Epithelial cell of proximal tubule (primary cell): ENCODE measurements at places on chromosomes 16 and 17.

DNA sequence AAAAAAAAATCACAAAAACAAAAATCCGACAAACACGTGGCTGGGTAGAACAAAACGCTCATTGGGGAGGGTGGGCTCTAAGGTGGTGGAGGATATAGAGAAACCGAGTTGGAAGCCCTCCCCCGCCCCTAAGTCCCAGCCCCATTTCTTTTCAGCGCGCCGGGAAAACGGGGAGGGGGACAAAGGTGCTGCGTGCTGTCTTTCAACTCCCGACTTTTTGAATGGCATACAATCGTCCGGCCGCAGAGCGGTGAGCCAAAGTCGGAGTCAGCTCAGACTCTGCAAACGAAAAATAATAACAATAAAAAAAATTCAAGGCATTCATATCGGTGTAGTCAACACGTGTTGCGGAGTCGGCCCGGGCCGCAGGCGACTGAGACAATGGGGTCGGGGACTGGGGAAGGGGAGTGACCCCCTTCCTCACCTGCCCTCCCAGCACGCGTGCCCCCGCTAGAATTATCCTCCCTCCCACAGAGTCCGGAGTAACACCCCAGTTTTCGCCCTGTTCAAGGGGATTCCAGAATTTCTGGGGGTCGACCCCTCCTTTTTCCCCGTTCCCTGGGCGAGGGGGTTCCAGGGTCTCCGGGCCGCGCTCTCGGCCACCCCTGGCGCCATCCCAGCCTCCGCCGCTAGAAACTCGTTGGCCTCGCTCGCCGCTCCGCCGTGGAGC, 1.7 kb upstream of the IGF2BP1 start:
- no peak for DNase-seq

DNA sequence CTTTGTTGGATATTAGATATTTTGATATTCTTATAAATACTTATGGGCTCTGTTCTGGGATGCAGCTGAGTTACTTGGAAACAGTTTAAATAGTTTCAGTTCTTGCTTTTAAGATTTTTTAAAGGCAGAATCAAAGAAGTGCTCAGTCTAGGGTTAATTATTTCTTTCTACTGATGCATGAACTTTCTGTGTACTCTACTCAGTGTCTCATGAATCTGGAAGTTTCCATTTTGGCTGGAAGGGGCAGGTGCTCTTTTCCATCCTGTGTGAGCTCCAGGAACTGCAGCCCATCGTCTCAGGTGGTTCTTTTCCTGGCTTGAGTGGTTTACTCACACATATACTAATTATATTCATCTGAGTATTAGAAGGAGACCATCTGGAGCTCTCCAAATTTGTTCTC, 61.1 kb upstream of the CPHXL start:
- no peak for DNase-seq

GRCh38 chr17:74953134-74953687, 17.5 kb downstream of the OTOP3 start:
- no peak for DNase-seq

- no peak for DNase-seq
Measured at GRCh38 chr17:52025236-52025635, 133.3 kb downstream of the CA10 start.

- DNase-seq: no peak
Measured at GRCh38 chr17:44343510-44344209, 1.4 kb upstream of the GRN start.

- no peak for DNase-seq
Measured at GRCh38 chr16:88868974-88869672, 2.7 kb upstream of the PABPN1L start.

DNA sequence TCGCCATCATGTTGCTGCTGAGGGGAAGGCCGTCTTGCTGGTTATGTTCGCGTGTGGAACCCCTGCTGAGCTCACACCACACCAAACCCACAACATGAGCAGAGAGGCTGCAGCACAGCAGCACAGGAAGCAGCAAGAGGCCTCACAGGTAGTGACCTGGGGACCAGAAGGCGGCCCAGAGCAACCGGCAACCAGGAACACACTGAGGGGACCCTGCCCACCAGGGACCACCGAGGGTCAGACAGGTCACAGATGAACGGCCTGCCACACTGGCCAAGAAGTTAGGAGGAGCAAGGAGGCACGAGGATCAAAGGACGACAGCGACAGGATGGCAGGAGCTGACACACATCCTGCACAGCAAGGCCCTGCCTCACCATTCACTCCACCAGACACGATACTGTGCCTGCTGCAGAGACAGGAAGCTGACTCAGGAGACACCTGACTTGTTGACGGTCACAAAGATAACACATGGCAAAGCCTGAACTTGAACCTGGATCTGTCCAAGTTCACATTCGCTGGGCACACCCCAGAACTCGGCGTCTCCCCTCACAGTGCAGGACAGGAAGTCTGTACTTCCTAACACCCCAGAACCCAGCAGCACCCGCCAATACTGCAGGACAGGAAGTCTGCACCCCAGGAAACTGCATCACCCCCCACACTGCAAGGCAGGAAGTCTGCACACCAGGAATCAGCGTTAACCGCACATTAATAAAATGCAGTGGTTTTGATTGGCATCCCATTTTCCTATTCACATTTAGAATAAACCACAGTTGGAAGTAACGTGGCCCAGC, 98.5 kb downstream of the ZNF778 start:
- no peak for DNase-seq

- DNase-seq: no peak
Measured at GRCh38 chr16:78770353-78771091, 671.1 kb downstream of the WWOX start.

- DNase-seq: no peak
Measured at GRCh38 chr16:88407042-88407420, 24.3 kb downstream of the ZNF469 start.

GRCh38 chr16:56120447-56121155, 70.7 kb upstream of the GNAO1 start:
- DNase-seq: no peak

GRCh38 chr17:2700030-2700490, 11.5 kb downstream of the CLUH start:
- DNase-seq: no peak

DNA sequence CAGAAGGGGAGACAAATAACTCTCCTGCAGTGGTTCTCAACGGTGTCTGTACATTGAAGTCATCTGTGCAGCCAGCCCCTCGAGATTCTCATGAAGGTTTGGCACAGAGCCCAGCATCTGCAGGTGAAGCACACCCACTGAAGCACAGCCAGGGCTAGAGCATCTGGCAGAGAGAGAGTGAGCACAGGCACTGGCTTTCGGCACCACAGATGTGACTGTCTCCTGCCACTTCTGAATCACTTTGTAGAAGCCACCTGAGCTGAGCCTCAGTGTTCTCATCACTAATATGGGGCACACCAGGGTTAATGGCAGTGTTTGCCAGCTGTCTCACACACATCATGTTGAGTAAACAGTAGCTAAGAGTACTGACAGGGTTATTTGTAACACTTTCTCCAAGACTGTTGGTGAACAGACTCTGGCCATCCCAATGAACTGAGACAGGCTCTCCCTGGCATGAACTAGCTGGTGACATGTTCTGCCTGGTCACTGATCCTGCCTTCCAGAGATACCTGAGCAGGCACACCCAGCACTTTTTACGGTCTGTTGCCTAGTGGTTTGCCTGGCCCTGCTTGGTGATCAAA, 10.9 kb downstream of the HSPB9 start:
- no peak for DNase-seq

- no peak for DNase-seq
Measured at GRCh38 chr17:60391471-60392041, 377 bp downstream of the USP32 start.

- DNase-seq: no peak
Measured at GRCh38 chr17:48718227-48718760, 4.0 kb downstream of the PRAC1 start.

DNA sequence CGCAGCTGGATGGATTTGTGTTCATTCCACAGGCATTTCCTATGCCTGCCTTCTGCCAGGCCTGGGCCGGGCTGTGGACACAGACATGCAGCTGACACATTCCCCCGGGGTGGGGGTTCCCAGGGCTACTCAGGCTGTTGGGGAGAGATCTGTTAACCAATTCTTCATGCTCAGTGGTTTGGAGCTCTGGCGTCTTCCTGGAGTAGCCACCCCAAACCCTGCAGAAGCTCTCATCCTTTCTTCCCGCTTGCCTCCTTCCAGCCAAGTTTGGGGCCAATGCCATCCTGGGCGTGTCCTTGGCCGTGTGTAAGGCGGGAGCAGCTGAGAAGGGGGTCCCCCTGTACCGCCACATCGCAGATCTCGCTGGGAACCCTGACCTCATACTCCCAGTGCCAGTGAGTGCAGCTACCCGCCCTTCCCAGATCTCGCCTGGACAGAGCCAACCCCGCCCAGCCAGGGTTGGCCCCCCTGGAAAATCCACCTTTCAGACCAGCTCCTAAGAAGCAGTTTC, 2.6 kb downstream of the ENO3 start:
- DNase-seq: peak; percentile 48

- DNase-seq: peak; percentile 52
Measured at GRCh38 chr17:9371019-9371418, 204.6 kb downstream of the STX8 start.

DNA sequence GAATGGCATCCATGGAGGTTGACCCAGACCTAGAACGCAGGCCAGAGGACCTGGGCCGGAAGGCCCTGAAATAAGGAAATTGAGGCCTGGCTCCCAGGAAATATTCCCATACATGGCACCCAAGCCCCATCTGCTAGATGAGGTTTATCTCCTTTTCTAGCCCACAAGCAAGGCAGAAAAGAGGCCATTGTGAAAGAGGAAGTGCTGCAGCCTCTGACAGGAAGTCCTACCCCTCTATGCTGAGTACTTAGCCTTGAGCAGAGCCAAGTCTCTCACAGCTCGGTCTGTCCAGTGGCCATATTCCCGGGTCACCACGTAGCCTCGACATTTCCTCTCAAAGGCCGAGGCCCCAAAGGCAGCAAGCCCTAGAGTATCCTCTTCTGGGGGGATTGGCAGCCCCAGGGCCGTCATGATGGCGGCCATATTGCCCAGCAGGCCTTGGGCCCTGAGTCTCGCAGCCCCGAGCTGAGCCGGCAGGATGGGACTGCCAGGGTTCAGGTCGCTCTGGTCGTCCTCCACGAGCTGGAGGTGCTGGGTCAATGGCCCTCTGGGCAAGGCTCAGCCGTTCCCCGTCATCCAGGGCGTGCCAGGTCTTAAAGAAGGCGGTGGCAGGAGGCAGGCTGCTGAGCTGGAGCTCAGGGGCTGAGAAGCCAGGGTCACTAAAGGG, 7.8 kb downstream of the CTF1 start:
- no peak for DNase-seq

- DNase-seq: no peak
Measured at GRCh38 chr17:4634976-4635375, 6.5 kb downstream of the ALOX15 start.

DNA sequence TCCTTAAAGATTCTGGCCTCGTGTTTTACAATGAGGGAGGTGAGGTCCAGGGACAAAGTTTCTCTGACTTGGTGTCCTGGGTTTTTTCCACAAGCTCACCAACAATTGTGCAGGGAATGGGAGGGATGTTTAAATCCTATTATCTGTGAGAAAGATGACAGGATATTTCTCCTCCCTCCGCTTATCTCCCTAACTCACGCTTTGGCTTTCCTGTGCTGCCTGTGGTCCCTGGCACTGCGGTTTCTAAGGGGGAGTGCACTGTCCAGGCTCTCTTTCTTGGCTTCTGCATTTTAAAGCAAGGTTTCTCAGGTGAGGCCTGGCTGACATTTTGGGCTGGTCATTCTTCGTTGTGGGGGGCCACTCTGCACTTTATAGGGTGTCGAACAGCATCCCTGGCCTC, 16.4 kb downstream of the GGA3 start:
- no peak for DNase-seq

- no peak for DNase-seq
Measured at GRCh38 chr17:16383216-16383615, 2.3 kb downstream of the UBB start.

DNA sequence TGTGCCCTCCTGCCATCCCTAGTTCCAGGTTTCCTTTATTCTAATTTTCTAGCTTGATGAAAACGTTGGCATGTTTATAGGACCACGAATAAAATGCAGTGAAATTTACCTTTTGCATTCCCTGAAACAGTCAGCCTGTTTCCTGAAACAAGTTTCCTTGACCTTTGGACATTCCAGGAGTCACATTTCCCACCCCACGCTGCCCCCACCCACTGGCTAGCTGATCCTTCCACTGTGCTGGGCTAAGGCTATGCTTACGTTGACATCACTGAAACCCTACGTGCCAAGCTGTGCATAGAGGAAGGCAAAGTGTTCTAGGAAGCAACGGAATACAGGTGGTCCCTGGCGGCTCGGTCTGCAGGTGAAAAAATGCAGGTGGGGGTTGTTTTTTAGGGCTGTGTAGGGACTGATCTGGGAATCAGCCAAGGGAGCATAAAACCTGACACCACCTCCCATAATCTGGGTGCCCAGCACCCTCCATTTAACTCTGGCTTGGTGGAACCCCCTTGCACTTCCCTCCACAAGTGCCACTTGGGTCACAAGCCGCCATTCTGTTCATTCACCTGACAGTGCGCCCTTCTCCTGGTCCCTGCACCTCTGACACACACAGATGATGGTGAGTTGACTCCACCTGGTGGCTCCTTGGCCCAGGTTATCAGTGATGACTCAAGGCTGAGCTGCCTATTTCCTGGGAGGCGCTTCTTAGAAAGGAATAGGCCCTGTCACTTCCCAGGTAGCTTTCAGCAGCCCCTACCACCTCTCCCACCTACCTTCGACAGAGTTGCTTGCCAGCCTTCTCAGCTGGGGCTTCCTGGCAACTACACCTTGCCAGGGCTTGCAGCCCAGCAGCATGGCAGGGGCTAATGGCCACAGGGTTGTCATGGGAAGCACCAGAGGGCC, 83.7 kb downstream of the N4BP1 start:
- DNase-seq: peak; percentile 20

- no peak for DNase-seq
Measured at GRCh38 chr16:68814516-68814915, 28.8 kb upstream of the TANGO6 start.

- DNase-seq: no peak
Measured at GRCh38 chr17:50558941-50559614, 1.4 kb upstream of the CACNA1G start.

DNA sequence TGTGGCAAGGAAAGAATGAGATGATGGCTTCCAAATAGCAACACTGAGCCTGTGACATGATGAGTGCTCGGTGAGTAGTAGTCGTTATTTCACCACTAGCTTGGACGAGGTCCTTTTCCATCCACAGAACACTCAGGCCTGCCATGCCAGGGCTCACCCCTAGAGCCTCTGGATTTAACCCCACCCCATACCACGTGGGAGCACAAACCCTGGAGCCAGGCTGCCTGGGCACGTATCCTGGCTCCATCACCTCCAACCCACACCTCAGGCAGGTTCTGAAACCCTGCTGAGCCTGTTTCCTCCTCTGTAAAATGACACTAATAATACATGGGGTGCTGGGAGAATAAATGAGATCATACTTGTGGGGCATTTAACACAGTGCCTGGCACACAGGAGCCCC, 192.4 kb downstream of the KATNIP start:
- DNase-seq: no peak

GRCh38 chr16:78605548-78606101, 506.2 kb downstream of the WWOX start:
- no peak for DNase-seq

GRCh38 chr17:4623249-4623648, 18.2 kb downstream of the ALOX15 start:
- DNase-seq: no peak

- peak; percentile 76 for DNase-seq
Measured at GRCh38 chr17:4497101-4497824, 1.4 kb upstream of the SPNS2 start.

- no peak for DNase-seq
Measured at GRCh38 chr17:2087597-2088211, 32.8 kb downstream of the HIC1 start.
